Omental fat pad (tissue), 4 donors: ENCODE measurements at places on chromosomes 1 and 21. TPM values are rescaled to one million over a fixed set of nuclear protein-coding genes. Genes with fewer than 3 reads are reported as not detected.
A peak's percentile ranks its signal among the peaks of the same experiment; 100 is the strongest.

- DNase-seq: no peak
These were observed 192.3 kb upstream of the HMCN1 start for GRCh38 chr1:185541871-185542301.

- no peak for DNase-seq
These were observed 78.7 kb downstream of the TYW3 start for GRCh38 chr1:74811436-74812179.

GNAT2 gene
- total RNA-seq: not detected

GRCh38 chr1:242004751-242005495 is 6.0 kb upstream of the MAP1LC3C start:
- DNase-seq: no peak

GRCh38 chr21:29053656-29054055 is 19.8 kb downstream of the CCT8 start:
- DNase-seq: no peak

KTI12 gene
- total RNA-seq: 23.4 TPM

- no peak for DNase-seq
These were observed 23.0 kb upstream of the DNAJC11 start for GRCh38 chr1:6724517-6725141.

- no peak for DNase-seq
These were observed 88.8 kb downstream of the MAST2 start for GRCh38 chr1:45892068-45892785.

- DNase-seq: no peak
These were observed 71.3 kb upstream of the KIAA1614 start for GRCh38 chr1:180841415-180841814.

DNA sequence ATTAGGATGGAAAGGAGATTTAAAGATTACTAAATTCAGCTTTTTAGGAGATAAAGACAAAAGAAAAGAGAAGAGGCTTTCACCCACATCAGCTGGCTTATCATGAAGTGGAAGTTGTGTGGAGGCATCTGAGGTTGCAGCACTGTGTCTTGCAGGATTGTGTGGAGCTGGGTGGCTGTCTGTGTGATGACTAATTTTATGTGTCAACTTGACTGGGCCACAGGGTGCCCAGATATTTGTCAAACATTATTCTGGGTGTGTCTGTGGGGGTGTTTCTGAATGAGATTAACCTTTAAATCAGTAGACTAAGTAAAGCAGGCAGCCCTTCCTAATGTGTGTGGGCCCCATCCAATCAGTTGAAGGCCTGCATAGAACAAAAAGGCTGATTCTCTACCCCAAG is 3.9 kb downstream of the KCNA10 start:
- no peak for DNase-seq

- DNase-seq: no peak
These were observed at the start of gene NHLH2 for GRCh38 chr1:115840605-115841460. TSS of gene NHLH2 (minus strand) at chr1:115841126. CDS start at chr1:115838372, 2,754 bp downstream.

ATP1A2 gene
- total RNA-seq: 84.5 TPM

RIPPLY3 gene
- total RNA-seq: not detected

DNA sequence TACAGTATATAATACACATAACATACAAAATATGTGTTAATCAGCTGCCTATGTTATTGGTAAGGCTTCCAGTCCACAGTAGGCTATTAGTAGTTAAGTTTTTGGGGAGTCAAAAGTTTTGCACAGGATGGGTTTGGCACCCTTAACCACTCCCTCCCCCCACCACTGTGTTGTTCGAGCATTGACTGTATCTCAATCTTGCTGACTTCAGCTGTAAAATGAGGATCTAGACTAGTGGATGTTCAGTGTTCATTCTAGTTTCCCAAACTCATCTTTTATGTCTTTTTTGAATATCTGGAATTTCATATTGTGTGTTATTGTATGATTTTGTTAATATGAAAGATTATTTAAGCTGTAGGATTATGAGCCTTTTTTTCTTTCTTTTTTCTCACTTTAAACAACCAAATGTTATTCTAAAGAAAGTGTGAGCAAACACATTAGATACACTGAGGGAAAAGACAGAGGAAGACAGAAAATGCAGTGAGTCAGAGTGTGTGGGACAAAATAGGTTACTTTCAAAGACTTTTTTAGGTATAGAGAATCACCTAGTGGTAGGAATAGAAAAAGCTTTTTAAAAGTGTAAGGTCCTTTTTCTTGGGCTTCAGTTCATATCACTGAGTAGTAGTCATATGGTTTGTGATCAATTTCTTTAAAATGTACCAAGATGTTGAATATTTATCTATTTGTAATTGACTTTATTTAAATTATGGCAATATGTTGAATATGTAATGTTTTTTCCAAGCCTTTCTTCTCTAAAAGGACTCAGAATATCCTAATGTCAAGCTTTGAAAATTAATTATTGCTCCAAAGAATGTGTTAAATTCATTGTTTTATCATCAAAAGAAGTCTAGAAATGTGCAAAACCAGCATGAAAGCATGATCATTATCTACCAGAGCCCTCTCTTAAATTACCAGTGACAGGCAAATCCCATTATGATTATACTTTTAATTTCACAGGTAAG is 17.9 kb upstream of the CENPF start:
- DNase-seq: no peak

DNA sequence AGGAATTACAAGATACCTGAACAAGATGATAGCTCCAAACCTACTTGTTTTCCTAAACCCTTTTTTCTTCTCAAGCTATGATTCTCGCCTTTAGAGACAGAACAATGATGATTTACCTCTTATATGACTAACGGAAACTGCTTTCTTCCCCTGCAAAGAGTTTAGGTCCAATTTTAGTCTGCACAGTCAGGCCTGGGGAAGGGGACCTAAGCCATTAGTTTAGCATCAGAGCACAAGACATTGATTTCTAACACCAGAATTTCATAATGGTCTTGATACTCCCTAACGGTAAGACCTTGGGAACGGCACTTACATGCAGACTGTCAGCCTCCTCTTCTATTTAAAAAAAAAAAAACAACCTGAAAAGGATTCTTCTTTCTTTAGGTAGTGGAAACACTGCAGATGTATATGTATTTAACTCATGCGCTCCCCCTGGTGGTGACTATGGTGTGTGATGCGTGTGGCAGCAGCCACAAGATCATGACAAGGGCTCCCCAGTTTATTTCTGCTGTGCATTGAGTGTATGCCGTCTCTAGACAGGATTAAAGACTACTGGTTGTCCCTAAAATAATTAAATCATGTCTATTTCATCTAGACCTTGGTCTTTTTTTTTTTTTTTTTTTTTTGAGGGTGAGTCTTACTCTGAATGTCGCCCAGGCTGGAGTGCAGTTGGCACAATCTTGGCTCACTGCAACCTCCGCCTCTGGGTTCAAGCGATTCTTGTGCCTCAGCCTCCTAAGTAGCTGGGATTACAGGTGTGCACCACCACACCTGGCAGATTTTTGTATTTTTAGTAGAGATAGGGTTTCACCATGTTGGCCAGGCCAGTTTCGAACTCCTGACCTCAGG is 37.3 kb upstream of the TMEM222 start:
- DNase-seq: peak; percentile 100

PTGS2 gene
- total RNA-seq: 17.5 TPM

A3GALT2 gene
- total RNA-seq: not detected

- DNase-seq: no peak
These were observed 171.6 kb upstream of the EDN2 start for GRCh38 chr1:41656068-41656467.

DNA sequence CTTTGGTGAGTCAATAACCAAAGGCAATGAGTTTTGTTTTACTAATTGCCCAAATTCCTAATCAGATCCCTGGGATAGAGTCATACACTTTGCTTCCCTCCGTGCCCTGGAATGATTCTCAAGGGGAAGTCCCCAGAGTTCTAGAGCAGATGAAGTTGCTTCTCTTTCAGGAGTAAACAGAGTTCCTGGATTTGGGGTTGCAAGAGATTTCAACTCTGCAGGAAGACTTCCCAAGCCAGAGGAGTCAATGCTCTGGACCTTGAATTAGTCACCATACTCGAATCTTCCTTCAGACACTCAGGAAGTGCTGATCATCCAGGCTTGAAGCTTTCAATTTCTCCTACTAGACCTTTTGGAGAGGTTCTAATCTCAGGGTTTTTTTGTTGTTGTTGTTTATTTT is 39.6 kb downstream of the FCER1A start:
- no peak for DNase-seq

PGBD5 gene
- total RNA-seq: 1.4 TPM

- DNase-seq: no peak
These were observed 42.8 kb upstream of the MARK1 start for GRCh38 chr1:220485131-220485530.

PCBP3 gene
- 15.3 TPM for total RNA-seq

BSND gene
- not detected for total RNA-seq

KRTAP13-2 gene
- total RNA-seq: not detected

DDX59 gene
- 18.3 TPM for total RNA-seq

DNA sequence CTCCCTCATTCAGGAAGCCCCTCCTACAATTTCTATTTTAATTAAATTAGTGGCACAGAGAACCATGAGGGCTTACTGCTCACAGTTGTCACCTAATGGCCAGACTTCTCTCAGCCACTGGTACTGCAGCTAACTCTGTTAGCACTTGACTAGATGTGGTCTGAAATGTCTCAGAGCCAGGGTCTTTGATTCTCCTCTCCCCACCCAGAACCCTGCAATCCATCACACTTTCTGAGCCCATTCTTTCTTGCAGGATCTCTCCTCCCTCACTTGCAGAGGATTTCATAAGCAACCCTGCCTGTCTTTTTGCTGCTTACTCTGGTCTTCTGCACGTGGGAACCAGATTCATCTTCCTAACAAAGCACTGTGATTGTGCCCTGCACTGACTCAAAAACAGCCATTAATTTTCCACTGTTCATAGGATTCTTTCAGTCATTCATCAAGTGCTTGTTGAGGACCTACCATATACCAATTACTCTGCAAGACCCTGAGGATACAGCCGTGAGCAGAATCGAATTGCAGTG is 108.4 kb downstream of the EDEM3 start:
- DNase-seq: no peak

STMN1 gene
- 19.5 TPM for total RNA-seq

GRCh38 chr1:8063298-8064036 is 37.4 kb upstream of the ERRFI1 start:
- DNase-seq: no peak

- DNase-seq: no peak
These were observed 25.5 kb downstream of the ODF2L start for GRCh38 chr1:86370601-86371022.

GRCh38 chr1:21762022-21762404 is 20.9 kb downstream of the USP48 start:
- no peak for DNase-seq

SOX13 gene
- 19.5 TPM for total RNA-seq

DNA sequence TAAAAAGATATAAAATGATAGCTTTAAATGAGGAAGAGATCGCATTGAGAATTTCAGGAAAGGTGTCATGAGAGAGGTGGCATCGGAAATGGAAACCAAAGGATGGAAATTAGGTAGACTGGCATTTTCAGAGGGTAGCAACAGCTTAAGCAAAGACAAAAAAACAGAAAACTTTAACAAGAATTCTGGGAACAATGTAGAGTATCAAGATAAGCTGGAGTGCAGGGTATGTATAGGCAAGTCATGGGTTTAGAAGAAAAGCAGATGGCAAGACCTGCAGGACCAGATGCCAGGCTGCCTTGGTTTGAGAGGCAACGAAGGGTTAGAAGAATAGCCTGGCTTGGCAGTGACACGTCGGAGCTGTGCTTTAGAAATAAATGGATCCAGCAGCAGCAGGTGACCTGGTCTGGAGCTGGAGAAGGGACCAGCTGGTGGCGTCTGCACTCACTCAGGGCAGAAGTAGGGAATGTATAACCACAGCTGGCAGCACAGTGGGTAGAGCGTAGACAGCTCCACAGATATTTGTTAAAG is 149.4 kb upstream of the TIAM1 start:
- no peak for DNase-seq

DNA sequence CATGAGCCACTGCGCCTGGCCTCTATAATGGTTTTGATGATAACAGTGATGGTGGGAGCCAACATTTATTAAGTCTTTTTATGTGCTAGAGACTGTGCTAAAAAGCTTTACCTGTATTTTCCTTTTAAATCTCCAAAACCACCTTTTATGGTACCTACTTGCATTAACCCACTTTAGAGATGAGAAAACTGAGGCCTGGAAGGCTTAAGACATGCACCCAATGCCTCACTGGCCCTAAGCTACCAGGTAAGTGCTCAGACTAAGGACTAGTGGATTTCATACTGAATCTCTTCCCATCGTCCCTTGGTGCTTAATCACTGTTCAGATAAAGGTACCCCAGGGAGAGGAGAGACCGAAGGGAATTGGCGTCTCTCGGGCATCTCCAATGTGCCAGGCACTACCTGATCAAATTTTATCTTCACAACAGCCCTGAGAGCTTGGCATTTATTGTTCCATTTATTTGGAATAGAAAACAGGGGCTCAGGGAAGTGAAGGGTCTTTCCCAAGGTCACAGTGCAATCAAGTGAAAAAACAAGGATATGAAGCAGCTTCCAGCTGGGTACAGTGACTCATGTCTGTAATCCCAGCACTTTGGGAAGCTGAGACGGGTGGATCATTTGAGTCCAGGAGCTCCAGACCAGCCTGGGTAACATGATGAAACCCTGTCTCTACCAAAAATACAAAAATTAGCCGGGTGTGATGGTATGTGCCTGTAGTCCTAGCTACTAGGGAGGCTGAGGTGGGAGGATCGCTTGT is 84.2 kb downstream of the LACTBL1 start:
- DNase-seq: no peak

- DNase-seq: no peak
These were observed 2.2 kb upstream of the HFM1 start for GRCh38 chr1:91406773-91407389.

CELA3A gene
- total RNA-seq: not detected

DNA sequence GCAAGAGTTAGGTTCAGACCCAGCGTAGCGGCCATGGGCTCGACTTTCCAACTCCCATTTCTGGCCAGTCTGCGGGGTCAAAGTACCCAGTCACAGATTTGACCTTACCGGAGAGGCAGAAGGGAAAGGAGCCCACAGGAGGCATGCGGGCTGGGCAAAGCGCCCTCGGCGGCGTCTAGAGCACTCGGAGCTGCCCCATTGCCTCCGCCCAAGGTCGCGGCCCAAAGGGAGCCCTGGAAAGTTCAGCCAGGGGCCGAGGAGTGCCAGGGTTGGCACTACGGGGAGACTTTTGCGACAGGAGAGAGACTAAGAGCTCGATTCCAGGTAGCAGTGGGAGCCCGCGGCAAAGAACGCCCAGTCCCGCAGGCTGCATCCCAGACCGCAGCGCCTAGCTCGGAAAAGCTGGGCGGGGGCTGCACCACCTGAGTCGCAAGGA is 896 bp downstream of the KANK4 start:
- no peak for DNase-seq

CHRNB2 gene
- not detected for total RNA-seq

- no peak for DNase-seq
These were observed 73.3 kb downstream of the ACBD6 start for GRCh38 chr1:180428782-180429695.

- DNase-seq: no peak
These were observed 814 bp downstream of the A3GALT2 start for GRCh38 chr1:33319949-33320618.

WDR4 gene
- 9.6 TPM for total RNA-seq

DNA sequence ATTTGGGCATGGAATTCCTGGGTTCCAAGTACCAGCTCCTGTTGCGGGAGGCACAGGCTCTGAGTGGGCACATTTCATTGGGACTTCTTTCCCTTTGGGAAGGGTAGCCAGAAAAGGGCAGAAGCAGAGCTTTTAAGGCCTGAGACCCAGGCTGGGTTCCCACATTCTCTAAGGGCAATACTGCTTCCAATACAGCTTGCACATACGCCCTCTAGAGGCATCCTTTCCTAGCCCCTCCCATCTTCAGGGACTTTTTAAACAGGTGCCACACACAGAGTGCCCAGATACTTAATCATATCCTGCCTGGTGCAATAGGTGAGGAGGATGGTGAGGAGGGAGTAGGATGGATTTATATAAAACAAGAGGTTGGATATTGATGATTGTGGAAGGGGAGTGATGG is 5.7 kb downstream of the GPR88 start:
- DNase-seq: no peak
